ENCODE measurements at places on chromosomes 4 and X.

DNA sequence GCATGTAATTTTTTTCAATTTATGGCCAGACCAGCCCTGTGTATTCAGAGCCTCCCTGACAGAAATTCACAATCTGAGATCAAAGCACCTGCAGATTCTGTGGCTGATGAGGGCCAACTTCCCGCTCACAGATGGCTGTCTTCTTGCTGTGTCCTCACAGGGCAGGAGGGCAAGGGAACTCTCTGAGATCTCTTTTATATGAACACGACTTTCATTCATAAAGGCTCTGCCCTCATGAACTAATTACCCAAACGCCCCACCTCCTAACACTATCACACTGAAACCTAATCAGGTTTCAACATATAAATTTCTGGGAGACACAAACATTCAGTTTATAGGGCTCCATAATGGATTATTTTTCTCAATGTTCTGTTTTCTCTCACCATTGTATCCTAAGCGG lies 192.6 kb downstream of the NWD2 start:
- DNase-seq, result no peak

GRCh38 chr4:185332575-185333464 lies 62.9 kb downstream of the LRP2BP start:
- DNase-seq, result no peak

GRCh38 chr4:57190601-57191481 lies 80.7 kb upstream of the IGFBP7 start:
- DNase-seq, result no peak

DNA sequence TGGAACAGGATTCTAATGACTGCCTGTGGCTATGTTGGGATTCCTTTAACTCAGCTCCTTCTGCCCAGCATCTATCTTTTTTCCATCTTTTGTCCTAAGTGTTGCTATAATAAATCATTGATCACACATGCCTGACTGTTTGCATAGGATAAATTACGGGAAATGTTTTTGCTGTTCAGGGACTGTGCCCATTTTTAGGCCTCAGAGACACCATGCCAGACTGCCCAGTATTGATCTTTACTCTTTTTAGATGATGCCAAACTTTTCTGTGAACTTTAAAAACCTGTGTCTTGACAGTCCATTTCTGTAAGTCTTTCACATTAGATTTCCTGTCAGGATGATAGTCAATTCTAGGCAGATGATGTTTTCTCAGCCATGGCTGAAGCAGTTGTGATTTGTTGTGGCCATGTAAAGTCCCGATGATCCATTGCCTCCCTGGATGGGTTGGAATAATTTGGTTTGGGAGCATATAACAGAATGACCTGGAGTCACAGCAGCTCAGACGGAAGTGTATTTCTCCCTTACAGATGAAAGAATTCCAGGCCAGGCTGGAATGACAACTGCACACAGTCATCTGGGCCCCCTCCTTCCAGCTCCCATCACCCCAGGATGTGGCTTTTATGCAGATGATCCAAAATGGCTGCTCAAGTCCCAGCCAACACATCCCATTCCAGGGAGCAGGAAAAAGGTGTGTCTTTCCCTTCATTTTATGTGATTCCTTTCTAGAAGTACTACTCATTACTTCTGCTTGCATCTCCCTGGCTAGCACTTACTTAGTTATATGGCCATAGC lies 3.4 kb downstream of the HTT-AS start:
- no peak for DNase-seq

GRCh38 chr4:1683261-1683735 lies 815 bp downstream of the FAM53A start:
- no peak for DNase-seq

- DNase-seq, result no peak
Observed at GRCh38 chr4:10722957-10723356, 38.4 kb upstream of the CLNK start.

DNA sequence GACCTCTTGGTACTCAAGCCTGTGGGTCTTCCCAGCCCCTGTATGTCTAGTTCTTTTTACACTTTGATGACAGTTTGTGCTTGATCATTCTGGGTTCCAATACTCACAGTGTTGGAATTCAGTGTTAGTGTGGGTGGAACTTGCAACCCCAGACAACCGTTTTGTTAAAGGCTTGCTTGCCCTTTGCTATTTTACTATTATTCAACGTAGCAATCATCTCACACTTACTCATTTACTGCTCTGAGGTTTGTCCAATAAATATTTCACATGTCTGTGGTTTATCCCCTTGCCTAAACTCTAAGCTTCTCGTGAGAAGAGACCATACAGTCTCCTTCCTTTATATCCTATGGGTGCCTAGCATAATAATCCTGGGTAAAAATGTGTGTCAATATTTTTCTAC lies 15.3 kb downstream of the CCNG2 start:
- no peak for DNase-seq

- no peak for DNase-seq
Observed at GRCh38 chr4:143403553-143403820, 66.8 kb downstream of the GAB1 start.

DNA sequence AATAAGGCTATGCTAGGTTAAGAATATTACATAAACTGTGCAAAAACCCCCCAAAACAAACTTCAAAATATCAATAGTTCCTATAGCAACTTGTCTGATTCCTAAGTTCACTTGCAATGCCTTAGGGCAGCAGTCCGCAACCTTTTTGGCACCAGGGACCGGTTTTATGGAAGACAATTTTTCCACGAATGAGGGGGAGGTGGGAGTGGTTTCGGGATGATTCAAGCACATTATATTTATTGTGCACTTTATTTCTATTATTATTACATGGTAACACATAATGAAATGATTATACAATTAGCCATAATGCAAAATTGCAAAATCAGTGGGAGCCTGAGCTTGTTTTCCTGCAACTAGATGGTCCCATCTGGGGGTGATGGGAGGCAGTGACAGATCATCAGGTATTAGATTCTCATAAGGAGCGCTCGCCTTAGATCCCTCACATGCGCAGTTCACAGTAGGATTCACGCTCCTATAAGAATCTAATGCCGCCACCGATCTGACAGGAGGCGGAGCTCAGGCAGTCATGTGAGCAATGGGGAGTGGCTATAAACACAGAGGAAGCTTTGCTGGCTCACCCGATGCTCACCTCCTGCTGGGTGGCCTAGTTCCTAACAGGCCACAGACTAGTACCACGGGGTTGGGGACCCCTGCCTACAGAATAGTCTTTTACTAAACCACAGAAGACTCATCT lies 39.7 kb downstream of the ACOX3 start:
- DNase-seq, result no peak

DNA sequence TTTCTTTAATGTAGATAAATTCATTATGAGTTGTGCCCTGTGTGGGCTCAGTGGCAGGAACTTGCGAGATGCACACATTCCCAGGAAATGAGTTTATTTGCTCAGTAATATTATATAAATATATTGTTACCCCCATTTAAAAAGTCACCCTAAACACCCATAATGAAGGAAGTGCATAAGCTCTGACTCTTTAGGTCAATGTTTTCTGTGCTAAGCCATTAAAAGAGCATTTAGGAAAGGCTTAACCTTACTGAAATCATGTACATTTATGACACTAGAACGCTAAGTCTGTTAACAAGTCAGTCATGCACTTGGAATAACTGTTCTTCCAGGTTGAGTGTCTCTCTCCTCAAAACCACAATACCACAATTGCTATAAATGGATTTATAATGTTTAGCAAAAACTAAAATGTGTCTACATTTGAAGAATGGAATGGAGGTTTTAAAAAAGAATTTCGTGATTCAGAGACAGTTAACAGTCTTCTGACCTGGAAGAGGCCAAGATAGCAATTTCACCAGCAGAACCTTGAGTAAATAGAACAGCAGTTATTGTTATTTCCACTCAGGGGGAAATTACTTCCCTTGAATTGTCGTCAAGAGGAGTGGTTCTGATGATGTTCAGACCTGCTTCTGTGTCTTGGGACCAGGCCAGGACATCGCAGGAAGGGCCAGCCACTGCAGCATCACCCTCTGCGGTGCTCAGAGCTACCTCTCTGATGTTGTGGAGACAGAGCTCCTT lies 91.1 kb upstream of the VEGFC start:
- no peak for DNase-seq

GRCh38 chr4:107512549-107512948 lies 207.5 kb downstream of the PAPSS1 start:
- no peak for DNase-seq

- no peak for DNase-seq
Observed at GRCh38 chr4:54082168-54082567, 17.8 kb upstream of the CHIC2 start.

GRCh38 chrX:134520860-134521390 lies 61.0 kb downstream of the HPRT1 start:
- no peak for DNase-seq

DNA sequence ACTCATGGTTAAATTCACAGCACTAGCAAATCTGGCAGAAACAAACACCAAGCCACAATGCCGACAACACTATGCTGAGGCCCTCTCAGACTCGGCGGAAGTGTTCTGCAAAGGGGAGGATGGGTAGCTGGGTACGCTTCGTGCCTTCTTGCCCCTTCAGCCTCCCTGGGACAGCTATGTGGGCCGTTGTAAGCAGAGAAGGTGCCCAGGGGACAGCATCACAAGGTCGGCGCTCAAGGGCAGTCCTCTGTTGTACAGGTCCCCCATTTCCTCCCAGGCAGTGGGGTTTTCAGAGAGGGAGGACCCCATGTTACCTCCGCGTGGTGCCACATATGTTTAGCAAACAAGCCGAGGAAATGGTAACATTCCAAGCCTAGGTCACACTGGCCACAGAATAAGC lies 173.6 kb downstream of the AFAP1 start:
- no peak for DNase-seq

- DNase-seq, result no peak
Observed at GRCh38 chrX:42544883-42545282, 233.1 kb downstream of the PPP1R2C start.
